PC-3 (cell line): ENCODE measurements at places on chromosomes 7 and 10.

GRCh38 chr10:129685271-129685670 lies 218.2 kb downstream of the MGMT start:
- DNase-seq = no peak

DNA sequence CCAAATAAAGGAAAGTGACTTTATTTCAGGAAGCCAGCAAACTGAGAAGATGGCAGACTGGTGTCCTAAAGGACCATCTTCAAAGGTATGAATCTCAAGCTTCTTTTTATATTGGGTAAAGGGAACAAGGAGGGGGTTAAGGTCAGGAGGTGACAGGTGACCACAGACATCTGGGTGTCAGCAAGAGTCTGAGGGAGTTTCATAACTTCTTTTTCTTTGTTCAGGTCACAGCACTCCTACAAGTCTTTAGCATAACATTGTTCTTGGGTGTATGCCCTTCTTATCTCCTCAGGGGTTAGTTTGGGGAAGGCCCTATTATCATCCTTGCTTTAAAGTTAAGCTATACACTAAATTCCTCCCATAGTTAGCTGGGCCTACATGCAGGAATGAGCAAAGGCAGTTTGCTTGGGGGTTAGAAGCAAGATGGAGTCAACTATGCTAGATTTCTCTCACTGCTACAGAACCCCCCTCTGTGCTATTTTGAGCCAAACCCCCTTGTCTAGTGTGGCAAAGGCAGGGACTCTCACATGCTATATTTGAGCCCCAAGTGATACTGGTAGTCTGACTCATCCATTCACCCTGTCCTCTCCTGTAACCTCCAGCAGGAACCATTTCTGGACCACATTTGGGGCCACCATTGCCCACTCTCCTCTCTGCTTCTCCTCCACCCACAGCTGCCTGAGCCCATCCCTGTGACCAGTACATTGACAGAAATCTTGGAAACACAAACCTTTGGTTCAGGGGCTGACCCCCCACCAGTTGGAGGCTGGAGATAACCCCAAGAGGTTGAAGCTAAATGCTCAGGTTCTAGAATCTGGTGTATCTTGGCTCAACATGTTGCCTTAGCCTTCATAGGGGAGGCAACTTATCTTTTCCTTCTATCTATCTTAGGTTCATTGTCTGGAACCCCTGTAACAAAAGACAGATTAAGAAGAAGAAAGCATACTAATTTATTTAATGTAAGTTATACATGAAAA lies 55.5 kb upstream of the LRGUK start:
- DNase-seq = no peak

- no peak for DNase-seq
Measured at GRCh38 chr10:35219891-35220890, 93.5 kb downstream of the CREM start.

GRCh38 chr10:132783165-132783939 lies 2.6 kb downstream of the NKX6-2 start:
- DNase-seq = no peak

GRCh38 chr7:18425227-18425626 lies 70.3 kb upstream of the HDAC9 start:
- DNase-seq = no peak

DNA sequence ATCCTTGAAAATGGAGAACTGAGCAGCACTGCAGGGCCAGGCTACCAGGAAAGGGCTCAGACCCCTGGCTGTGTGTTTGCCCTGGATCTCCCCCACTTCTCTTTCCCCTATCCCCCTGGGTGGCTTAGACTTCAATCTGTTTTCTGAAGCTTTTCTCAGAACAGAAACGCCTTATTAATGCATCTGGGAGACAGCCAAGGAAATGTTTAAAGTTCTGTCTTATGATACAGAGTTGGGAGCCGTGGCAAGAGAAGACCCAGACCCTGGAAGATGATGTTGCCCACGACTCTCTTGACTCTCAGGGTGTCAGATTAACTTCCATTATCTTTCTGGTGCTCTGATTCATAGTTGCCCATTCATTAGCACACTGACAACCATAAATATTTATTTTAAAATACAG lies 107.1 kb downstream of the EBLN1 start:
- no peak for DNase-seq

DNA sequence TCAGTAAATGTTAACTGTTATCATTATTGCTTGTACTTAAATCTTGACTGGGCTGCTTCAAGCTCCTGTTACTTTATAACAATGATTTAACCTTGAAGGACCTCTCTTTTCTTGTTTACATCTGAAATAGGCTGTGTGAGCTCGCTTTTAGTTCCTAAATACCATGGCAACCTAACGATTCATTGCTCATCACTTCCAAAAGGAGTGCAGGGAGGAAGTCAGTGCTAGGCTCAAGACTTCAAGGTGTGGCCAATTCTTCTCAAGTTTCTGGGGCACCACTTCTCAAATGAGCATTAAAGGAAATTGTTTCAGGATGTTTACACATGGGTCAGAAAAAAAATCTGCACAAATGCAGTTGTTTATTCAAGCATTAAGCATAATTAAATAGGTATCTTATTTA lies 284.2 kb downstream of the MTERF1 start:
- no peak for DNase-seq

DNA sequence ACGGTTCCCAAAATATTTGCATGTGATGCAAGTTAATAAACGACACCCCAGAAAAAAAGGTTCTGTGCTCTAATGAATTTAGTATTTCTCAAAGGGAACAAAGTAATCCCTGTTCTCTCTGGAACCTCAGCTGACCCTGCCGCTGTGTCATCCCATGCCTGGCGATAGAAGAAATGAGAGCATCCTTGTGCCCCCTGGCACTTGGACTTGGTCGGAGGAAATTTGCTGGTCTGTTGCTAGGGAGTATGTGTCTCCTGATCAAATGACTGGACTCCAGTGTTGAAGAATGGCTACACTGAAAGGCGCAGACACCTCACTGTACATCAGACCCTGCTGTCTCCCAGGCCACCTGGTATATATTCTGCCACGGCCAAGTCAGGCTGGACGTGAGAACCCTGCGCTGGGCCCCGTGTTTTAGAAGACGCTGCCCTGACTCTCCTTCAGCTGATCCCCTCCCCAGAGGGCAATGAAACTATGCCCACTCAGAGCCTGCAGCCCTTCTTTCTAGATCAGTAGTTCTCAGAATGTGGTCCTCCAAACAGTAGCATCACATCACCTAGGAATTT lies 67.2 kb downstream of the THNSL1 start:
- no peak for DNase-seq

DNA sequence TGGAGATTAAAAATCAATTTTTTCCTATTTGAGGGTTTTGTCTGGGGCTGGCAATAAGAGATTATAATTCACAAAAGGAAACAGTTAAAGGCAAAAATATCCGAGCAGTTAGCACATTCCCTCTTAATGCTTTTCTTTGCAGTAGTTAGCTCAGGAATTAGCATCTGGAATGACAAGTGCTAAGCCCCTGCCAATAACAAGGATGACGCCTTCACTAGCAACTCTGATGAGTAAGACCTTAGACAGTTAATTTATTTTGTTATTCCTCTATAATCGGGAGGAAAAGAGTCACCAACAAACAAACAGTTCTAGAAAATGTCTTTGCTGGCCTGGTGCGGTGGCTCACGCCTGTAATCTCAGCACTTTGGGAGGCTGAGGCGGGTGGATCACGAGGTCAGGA lies 151.3 kb downstream of the TRIL start:
- peak; percentile 62 for DNase-seq

DNA sequence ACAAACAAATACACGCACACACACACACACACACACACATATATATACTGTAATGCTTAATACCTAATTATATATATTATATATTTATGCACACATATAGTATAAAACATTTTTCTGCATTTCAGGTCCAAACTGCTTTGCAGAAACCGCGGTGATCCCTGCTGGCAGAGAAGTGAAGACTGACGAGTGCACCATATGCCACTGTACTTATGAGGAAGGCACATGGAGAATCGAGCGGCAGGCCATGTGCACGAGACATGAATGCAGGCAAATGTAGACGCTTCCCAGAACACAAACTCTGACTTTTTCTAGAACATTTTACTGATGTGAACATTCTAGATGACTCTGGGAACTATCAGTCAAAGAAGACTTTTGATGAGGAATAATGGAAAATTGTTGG lies 138.5 kb downstream of the VWC2 start:
- DNase-seq = no peak

DNA sequence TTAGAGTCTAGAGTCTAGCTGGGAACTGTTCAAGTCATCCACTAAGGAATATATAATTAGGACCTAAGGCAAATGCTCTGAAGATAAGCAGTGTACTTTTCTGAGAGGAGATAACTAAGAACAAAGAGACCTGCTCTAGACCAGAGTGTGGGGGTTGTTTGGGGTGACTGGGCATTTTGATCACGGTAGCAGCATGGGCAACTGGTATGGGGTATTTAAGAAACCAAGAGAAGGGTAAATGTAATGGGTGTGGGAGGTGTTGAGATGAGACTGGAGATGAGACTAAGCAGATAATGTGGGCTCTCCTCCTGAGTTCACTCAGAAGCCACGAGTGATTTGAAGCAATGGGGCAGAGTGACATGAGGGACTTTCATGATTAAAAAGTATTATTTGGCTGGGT lies 1082.9 kb downstream of the GATA3 start:
- no peak for DNase-seq

- DNase-seq = no peak
Measured at GRCh38 chr7:24505968-24506367, 67.3 kb upstream of the PALS2 start.

DNA sequence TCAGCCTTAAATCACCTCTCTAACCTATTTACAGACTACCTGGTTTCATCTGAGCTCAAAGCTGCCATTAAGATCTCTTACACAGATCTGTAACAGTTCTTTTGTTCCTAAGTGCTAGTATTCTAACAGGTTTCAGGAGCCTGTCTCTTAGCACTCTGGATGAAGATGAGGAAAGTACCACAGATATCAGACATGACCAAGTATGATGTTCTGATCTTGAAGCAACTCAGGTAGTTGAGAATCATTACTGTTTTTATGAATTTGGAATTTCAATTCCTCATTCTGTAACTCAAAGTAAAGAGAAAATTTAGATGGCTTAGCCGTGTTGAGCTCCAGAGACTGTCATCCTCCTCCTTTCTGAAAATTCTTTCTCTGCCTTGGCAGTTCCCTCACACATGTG lies 30.8 kb downstream of the CCDC186 start:
- no peak for DNase-seq

GRCh38 chr7:10662491-10662890 lies 311.2 kb upstream of the PHF14 start:
- no peak for DNase-seq

DNA sequence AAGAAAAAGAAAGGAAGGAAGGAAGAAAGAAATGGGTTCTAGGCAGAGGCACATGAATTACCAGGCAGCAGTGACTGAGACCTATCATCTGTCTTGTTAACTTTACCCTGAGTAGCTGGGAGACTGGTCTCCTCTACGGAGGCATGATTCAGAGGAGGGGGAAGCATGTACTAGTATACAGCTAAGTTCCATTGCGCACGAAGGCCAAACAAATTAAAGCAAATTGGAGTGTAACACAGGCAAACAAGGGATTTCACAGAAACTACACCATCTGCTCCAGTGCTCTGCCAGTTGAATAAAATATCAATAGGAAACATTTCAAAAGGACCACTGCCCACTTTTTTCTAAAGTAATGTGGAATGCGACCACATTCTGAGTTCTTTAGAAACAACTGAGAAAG lies 65.9 kb upstream of the RSU1 start:
- DNase-seq = no peak
